Stimulated activated CD4-positive, alpha-beta T cell treated with anti-CD3 and anti-CD28 coated beads, TNF-alpha, amount 100 ng/mL, for 48 hours (primary cell): ENCODE measurements at places on chromosomes 2 and 18.

- DNase-seq, result no peak
Measured at GRCh38 chr2:175393851-175394250, 212.3 kb upstream of the ATP5MC3 start.

DNA sequence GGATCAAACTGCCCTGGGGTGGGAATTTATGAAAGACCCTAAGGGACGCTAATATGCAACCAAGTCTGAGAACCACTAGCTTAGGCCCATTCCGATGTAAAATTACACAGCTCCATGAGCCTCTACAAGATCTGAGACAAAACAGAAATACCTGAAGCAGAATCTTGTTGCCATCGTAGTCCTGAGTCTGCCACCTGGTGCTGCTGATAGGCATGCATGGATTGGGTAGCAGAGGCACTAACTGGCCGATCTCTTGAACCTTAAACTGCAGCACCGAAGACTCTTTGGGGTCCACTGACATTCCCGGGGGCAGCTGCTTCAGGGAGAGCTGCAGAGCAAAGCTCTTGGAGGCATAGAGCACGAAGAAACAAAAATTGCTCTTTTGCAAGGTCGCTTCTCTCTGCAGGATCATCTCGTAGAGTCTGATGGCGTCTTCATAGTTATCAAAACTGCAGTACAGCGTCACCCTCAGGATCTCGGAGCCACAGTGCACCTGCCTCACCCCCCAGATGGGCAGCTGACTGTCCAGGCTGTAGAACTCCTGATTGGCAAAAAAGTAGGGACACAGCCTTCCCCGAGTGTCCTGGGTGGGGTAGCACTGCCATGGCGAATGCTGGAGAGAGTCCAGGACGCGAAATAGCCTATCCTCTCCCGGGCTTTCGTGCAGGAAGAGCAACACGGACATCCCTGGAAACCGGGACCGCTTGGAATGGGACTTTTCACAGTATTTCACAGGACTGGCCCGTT is 848 bp downstream of the FAM124B start:
- no peak for DNase-seq

- no peak for DNase-seq
Measured at GRCh38 chr2:134405611-134406081, 151.8 kb downstream of the MGAT5 start.

DNA sequence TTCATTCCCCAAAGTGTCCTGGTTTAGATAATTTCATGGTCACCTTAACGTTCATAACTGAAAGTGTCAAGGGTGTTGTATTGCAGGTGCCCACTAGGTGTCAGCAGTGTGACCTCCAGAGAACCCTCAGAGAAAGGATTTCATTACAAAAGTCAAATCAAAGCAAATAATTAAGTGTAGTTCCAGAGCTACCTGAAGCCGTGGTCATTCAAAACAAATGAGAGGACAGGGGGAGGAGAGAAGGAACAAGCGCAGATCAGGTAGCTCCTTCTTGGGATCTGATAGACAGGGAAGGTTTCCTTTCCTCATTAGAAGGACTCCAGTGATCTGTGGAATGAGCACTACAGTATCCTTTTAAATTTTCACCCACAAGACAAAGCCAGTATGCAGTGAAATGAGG is at the start of gene SLC9A4:
TSS of gene SLC9A4 (plus strand) at position 207 of the 400 bp plus-strand sequence. CDS start 534 bp downstream, outside the sequence.
- DNase-seq, result peak; percentile 13

DNA sequence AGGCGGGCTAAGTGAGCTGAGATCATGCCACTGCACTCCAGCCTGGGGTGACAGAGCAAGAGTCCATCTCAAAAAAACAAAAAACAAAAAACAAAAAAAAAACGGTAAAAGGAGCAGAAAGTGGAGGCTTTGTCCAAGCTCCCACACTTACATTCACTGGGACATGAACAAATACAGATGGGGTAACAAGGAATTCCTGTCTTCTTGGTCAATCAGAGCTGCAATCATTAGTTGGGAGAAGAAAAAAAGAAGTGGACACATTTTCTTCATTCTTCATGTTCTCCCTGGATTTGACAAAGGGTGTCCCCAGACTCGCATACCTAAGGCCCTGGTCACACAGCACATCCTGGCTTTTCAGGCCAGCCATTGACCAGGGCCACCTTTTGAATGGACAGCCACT is 124.6 kb downstream of the SOCS6 start:
- DNase-seq, result no peak

DNA sequence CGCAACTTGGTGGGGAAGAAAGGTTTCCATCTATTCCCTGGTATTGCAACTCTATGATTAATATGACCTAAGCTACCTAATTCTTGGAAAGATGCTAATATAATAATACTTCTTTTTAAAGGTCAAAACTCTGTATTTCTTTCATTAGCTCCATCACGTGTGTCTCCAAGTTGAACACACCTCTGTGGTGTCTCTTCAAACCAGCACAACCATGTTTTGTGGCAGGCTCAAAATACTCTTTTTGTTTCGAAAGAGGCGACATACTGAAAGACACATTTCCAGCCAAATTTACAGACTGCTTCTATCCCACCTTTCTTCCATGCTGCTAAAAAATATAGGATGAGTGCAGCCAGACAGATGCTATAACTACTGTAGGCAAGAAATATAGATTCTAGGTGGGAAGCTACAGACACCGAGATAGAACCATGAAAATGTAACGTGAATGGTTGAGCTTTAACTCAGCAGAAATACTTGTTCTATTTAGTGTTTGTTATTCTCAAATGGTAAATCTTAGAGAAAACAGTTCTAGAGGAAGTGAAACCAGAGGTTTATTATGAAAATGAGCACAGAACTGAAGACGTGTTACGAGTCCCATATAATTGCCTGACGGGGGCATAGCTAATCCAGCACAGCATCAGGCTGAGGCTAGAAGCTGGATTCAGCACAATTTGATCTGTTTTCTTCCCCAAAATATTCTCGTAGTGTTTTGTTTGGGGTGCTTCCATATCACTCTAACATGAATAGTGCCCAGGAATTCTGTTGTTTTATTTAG is 991.5 kb upstream of the FANCL start:
- no peak for DNase-seq

DNA sequence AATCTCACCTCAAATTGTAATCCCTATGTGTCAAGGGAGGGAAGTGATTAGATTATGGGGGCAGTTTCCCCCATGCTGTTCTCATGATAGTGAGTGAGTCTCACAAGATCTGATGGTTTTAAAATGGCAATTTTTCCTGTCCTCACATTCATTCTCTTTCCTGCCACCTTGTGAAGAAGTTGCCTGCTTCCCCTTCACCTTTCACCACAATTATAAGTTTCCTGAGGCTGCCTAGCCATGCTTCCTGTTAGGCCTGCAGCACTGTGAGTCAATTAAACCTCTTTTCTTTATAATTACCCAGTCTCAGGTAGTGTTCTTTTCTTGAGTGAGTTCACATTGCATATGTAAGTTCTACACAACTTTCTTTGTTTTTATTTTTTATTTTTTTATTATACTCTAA is 271.5 kb downstream of the EXOC6B start:
- DNase-seq, result no peak

GRCh38 chr2:103179798-103180197 is 418.0 kb downstream of the TMEM182 start:
- DNase-seq, result no peak
